Glomerular endothelial cell (primary cell): ENCODE measurements at places on chromosomes 7 and 10. TPM values are rescaled to one million over a fixed set of nuclear protein-coding genes. Genes with fewer than 3 reads are reported as not detected.

DNA sequence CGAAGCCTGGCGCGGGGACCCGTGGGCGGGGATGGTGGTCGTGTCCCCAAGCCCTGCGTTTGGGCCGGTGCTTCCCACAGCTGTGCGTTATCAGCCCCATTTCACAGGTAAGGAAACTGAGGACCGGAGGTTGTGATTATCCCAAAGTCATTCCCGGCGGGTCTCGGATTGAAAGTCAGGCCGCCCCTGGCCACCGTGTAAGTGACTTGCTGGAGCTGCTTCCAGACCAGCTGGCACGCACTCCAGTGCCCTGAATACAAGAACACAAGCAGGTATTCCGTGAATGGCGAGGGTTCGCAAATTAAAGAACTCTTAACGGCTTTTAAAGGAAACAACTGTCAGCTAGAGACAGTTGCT lies 675 bp upstream of the ATE1 start:
- DNase-seq = no peak

NRBF2 gene
- total RNA-seq = 19.7 and 24.9 TPM in 2 replicates

TNS3 gene
- 61.7 and 62.3 TPM in 2 replicates for total RNA-seq

GATA3 gene
- total RNA-seq = 1.7 and 2.5 TPM in 2 replicates

GRCh38 chr7:139482662-139483466 lies 609 bp downstream of the KLRG2 start:
- DNase-seq = no peak

INMT gene
- 0.05 and 0.12 TPM in 2 replicates for total RNA-seq

PTER gene
- total RNA-seq = 2.3 and 3.4 TPM in 2 replicates

- no peak for DNase-seq
Measured at GRCh38 chr7:1466524-1467271, 7.4 kb upstream of the MICALL2 start.

DNA sequence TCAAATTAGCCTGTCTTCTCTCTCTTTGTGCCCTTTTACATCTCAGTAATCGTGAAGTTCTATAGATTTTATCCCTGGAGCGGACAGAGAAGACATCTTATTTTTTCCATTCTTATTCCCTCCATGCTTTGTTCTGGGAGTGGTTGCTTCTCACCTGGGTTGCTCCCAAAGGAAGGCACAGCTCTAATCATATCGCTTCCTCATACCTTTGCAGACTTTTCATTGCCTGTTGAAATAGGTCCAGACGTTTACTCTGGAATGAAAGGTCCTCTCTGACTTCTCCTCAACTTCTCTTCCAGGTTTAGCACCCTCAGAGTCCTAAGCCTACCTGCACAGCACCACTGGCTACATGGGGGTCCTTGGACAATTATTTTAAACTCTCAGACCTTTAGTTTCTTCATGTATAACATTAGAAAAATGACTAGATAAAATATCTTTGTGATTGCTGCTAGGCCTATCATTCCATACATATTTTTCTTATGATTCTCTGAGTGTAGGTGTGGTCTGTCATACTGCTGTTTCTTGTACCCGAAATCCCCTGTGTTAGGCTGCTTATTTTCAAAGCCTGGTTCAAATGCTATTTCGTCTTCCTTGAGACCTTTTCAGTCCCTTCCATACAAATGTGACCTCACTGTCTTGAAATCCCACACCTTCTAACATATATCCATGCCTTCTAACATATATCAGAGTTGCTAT lies 418.1 kb downstream of the GFRA1 start:
- DNase-seq = no peak

ABI1 gene
- total RNA-seq = 50.5 and 59.9 TPM in 2 replicates

DNA sequence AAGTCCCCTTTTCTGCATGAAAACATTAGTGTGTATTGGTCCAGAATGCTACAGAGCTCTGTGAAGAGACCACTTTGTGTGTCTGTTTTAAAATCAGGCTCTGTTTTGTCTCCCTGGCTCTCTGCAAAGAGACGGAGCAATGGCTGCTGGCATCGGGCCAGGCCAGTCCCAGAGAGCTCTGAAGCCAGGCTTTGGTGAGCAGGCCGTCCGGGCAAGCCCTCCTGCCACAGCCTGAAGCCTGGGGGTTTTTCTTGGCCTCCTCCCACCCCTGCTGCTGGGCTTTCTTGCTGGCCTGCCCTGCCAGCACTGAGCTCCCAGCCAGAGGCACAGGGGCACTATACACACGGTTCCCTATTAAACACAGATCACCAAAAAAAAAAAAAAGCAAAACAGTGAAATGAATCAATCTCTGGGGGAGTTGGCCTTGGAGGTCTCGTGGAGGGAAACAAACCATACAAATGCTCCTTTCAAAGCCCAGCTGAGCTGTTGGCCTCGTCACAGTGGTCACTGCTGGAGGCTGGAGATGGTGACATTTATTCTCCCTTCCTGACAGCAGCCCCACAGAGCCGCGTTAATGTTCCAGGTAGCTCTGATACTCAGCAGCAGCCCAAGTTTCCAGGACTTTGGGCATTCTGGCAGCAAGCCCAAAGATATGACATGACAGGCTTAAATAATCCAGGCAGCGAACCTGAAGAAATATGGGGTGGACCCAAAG lies 237.2 kb downstream of the TCF7L2 start:
- DNase-seq = no peak

DNA sequence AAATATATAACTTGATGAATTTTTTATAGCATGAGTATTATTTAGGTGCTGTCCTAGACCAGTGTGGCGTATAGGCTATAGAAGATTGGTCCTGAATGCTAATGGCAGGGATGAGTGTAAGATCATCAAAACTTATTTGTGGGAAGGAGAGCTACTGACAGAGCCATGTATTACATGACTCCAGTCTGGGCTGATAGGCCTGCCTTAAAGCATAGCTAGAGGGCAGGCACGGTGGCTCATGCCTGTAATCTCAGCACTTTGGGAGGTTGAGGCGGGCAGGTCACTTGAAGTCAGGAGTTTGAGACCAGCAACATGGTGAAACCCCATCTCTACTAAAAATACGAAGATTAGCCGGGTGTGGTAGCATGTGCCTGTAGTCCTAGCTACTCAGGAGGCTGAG lies 198.1 kb upstream of the KLF14 start:
- no peak for DNase-seq

- no peak for DNase-seq
Measured at GRCh38 chr10:8404721-8405120, 350.2 kb downstream of the GATA3 start.

DNA sequence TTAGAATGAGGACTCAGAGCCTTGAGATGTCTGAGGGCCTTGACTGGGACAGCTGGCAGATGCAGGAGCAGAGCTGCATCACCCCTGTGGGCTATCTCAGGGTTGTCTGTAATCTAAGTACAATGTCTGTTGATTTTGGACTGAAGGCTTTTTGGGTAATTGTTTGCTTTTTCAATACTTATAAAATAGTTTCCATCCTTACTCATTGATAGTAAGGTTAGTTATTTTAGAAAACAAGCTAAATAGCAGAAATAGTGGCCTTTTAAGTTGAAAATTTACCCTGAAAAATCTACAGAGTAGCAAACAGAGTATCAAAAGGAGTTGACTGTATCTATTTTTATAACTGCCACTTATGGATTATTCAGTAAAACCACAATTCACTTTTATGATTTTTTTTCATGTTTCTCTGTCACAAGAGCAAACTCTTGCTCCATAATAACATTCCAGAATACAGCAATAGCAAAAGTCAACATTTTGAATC lies 179.7 kb downstream of the CFTR start:
- no peak for DNase-seq

- no peak for DNase-seq
Measured at GRCh38 chr10:35046074-35046473, 44.1 kb downstream of the CUL2 start.

LOXL4 gene
- total RNA-seq = 2.0 and 7.0 TPM in 2 replicates

DNA sequence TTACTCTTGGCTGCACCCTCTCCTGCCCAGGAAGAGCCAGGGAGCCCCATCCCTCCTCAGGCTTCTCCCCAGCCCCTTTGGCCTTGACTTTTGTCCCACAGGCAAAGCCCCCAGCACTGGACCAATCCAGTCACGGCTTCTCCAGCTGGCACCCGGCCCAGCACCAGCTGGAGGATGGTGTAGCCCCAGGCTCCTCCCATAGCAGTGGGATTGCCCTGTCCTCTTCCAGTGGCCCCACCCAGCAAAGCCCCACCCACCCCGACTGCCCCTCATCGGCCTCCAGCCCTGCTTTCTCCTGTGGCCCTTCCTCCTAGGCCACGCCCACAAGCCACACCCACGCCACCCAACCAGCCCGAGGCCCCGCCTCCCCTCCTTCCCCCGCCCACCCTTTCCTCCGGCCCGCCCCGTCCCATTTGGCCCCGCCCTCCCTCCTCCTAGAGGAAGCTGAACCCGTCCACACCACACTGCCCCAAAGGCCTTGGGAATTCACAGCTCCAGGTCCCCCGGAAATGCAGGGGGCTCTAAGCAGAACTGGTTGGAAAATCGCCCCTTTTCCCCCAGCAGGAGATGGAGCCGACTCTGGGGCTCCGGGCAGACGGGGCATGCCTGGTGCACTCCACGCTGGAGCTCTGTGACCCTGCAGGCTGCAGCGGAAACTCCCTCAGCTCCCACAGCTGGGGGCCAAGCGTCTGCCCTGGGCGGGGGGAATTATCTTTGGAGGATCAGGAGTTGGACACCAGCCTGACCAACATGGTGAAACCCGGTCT lies 25.2 kb downstream of the GET4 start:
- DNase-seq = no peak

TAS2R41 gene
- total RNA-seq = not detected in 2 replicates

- no peak for DNase-seq
Measured at GRCh38 chr7:148670807-148671206, 27.9 kb upstream of the CUL1 start.

DNA sequence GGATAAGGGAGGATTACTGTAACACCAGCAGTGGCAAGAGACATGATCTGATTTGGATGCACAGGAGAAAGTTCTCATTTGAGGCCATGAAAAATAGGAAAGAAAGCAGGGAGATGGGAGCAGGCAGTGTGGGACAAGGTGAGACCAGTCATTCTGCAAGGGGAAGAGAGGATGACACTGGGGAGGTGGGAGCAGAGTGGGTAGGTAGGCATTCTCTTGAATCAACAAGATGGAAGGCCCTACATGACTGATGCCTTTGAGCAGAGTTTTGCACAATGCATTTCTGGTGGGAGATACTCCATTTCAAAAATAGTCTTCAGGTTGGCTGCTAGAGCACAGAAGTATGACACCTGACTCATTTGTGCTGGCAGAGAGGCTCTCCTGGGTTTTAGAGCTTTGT lies 10.5 kb downstream of the RPS24 start:
- DNase-seq = no peak

DNA sequence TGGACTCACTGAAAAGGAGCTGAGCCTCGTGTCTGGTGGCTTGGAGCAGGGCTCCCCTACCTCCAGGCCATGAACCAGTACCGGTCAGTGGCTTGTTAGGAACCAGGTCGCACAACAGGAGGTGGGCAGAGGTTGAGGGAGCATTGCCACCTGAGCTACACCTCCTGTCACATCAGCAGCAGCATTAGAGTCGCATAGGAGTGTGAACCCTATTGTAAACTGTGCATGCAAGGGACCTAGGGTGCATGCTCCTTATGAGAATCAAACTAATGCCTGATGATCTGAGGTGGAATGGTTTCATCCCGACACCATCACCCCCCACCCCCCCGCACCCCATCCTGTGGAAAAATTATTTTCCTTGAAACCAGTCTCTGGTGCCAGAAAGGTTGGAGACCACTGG lies 50.4 kb downstream of the TSPAN15 start:
- no peak for DNase-seq

GRCh38 chr7:112300831-112301407 lies 94.4 kb downstream of the ZNF277 start:
- DNase-seq = no peak

GRCh38 chr10:70619271-70620019 lies 16.9 kb upstream of the PRF1 start:
- no peak for DNase-seq

DNA sequence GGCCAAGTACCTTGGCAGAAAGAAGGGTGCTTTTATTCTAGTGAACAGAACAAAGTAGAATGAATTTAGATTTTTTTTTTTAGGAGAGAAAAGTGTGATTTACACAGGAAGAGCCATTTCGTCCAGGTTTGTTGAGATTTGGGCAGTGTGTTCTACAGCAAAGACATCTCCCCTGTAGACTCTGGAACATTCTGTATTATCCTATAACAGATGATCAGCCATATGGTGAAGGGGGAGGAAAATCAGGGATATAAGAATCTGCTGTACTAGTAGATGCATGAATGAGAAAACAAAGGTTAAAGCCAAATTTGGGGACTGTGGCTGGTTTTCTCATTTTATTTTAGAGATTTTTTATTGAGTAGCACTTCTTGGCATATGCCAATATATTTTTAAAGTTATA lies 453.7 kb upstream of the LRRTM3 start:
- no peak for DNase-seq

GRCh38 chr10:117260084-117260483 lies 19.2 kb downstream of the SLC18A2 start:
- no peak for DNase-seq

DNA sequence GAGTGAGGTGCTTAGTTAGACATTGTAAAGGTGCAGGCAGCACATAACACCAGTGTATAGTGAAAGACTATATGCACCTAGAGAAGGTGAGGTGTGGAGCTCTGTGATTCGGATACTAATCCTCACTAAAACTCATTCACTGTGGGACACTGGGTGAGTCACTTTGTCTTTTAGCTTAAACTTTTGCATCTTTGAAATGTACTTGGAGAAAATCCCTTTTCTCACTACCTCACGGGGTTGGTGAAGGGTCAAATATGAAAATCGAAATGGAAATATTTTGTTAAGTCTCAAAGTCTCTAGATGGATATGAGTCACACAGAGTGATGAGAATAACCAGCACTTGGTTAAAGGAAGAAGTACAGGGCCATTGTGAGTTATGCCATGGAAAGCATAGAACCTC lies 38.0 kb downstream of the MDFIC start:
- DNase-seq = no peak

DNA sequence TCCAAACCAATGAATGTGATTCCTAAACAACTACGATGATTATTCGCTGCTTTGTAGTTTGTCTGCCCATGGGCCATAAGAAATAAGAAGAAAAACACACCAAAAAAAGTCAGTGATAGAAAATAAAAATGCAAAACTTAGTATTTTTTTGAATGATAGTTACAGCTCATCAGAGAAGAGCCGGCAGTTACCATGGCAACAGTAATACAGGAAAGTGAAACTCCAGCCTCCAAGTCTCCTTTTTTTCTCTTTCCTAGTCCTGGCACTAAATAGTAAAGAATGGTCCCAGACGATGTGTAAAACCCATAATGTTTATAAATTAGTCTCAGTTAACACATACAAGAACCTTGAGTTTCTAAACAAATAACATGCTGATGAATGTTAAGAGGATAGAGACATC lies 21.6 kb upstream of the LHFPL3 start:
- DNase-seq = no peak

DNA sequence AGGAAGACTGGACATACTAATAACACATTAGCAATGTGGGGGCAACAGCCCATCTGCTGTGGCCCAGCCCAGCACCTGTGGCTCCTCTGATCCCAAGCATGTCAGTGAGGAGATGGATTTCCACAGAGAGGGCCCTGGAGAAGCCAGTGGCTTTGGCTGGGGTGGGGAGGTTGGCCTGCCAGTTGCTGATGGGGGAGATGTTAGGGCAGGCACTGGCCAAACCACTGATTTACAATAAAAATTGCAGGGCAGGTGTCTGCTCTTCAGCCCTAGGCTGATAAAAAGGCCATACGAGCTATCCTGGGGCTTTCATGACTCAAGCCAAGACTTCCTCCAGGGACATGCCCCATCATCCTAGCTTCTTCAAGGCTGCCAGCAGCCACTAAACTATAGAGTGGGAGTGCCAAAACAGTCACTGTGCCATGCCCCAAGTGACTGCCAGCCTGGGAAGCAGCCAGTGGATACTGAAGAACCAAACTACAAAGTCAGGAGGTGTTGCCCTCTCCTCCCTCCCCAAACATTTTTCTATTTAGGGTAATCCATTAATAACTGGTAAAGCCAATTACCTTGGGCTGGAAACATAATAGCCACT lies 37.8 kb downstream of the DPCD start:
- DNase-seq = no peak

GOLGA7B gene
- not detected in 2 replicates for total RNA-seq
